ENCODE measurements at places on chromosomes 2 and 18.

DNA sequence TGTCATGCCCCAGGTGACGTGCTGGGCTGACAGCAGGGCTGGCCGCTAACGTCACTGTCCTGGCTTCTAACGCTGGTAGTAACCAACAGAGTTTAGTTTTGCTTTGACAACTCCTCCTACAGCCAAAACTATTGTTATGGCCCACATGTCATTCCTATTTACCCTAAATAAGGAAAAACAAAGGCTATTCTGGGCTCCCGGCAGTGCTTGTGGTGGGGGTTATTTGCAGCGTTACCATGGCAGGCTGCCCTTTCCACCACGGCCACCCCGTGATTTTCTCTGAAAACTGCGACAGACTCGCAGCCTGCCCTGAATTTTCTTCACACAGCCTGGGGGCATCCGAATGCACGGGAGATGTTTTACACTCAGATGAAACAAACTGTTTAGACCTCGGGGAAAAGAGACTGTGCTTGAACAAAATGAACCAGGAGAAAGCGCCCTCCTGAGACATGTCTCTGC is 115.2 kb downstream of the FAM210A start:
- DNase-seq, result peak; percentile 36

GRCh38 chr18:7334973-7335568 is 104.2 kb downstream of the LRRC30 start:
- no peak for DNase-seq

DNA sequence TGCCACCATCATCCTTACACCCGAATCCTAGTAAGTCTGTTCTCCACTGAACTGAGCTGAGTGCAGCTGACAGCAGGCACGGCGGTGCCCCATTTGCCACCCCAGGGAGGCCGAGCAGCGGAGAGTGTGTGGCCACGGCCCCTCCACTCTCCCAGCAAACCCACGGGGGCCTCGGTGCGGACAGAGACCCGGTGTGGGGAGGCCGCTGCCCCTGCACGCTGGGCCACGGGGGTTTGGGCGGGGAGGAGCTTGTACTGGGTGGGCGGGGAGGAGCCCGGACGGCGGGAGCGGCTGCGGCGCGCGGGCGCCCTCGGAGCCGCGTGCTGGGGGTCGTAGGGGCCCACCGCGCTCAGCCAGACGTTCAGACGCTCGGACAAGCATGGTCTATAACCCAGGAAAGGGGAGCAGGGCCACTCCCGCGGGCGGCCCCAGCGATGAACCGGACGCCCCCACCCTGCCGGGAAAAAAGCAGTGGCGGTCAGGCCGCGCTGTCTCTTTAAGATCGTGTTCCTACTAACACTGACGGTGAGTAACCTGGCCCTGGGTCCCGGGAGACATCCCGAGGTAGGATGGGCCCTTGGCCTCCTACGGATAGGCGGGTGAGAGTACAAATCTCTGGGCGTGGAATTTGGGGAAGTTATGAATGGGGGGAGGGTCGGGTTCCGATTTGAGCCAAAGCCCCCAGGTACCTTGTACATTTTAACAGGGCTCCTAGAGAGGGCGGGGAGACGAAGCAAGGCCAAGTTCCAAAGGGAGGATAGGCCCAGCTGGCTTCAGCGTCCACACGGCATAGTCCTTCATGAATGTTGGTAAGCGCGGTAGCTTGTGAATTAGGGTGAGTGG is at the start of gene ITPRIPL1:
Gene ITPRIPL1, plus strand, starts transcription at position 277 of the 843 bp plus-strand sequence. Its CDS starts 523 bp downstream, at position 800.
- peak; percentile 62 for DNase-seq

GRCh38 chr2:74847070-74847858 is 13.3 kb downstream of the HK2 start:
- DNase-seq, result peak; percentile 8

- DNase-seq, result no peak
These were observed 356.1 kb downstream of the SS18 start for GRCh38 chr18:25734336-25734735.

- DNase-seq, result no peak
These were observed 124.3 kb upstream of the FOSL2 start for GRCh38 chr2:28268386-28268785.

DNA sequence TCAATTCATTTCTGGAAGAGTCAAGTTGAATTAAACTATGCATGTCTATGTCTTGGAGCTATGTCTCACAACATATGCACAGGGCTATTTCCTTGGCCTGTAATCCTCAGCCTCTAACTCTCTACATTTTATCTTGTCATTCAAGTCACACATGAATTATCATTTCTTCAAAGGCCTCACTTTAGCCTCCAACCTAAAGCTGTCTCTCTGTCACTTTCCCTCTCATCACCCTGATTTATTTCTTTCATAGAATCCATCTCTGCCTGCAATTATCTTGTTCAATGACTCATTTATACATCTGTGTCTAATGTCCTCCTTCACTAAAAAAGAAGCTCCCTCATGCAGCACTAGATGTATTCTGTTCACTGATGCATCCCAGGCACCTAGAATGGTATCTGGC is 614.2 kb upstream of the REG3G start:
- DNase-seq, result no peak

- DNase-seq, result no peak
These were observed 43.7 kb downstream of the FSHR start for GRCh38 chr2:49110571-49110970.

GRCh38 chr2:175579646-175580045 is 398.1 kb upstream of the ATP5MC3 start:
- no peak for DNase-seq

DNA sequence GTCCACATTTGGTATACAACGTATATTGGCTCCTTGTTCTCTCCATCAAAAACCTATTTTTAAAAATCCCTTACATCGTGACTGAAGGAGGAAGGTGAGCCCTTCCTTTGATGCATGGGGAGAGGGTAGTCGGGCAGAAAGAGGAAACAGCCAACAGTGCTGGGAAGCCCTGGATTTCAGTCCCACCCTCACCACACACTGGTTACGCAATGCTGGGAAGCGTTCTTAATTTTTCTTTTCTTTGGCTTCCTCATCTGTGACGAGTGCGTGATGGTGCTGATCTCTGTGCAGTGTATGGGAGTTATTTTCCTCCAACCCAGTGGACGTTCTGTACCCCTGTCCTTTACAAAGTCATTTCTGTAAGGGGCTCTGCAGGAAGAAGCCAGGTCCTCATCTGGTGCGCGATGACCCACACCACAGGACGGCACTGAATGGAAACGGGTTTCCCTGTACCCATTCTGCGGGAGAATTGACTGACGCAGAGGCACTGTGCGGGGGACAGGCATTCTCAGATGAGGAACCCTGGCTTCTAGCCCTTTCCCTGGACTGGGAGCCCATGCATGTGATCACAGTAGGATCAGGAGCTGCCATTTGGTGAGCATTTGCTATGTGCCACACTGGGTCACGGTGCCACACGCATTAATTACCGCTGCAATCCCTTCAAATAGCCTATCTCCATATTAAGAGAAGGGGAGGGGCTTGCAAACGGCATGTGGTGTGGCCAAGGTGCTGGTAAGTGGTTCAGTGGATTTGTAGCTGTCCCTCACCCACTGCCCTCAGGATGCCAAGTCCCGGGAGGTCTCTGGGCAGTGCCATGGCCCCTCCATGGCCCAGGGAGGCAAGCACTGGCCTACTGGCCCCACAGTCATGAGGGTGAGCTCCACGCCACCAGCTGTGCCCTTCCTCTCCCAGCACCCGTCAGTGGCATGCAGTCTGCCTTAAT is 4.3 kb downstream of the COLEC11 start:
- DNase-seq, result no peak

GRCh38 chr18:40348196-40348595 is 1606.8 kb upstream of the PIK3C3 start:
- DNase-seq, result no peak

- DNase-seq, result no peak
These were observed 196.8 kb downstream of the PPP1R1C start for GRCh38 chr2:182182436-182182835.

- DNase-seq, result peak; percentile 39
These were observed 731 bp downstream of the RAB10 start for GRCh38 chr2:26034637-26034992.

DNA sequence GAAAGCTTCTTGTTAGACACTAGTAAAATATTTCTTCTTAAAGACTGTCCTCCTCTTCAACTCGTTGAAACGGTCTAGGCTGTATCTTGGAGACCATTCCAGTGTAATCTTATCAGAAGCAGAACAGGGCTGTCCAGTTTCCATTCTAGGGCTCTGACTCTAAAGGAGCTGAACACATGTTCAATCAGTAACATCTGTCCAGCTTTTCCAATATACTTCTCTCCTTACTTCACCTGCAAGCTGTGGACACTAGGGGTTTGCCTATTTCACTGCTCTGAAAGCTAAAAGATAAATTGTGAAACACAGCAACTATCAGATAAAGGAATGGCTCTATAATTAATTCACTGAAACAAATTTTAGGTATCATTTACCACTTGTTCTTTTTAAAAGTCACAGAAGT is 73.8 kb downstream of the ZNF385B start:
- DNase-seq, result no peak

- no peak for DNase-seq
These were observed 129.7 kb downstream of the WDSUB1 start for GRCh38 chr2:159156834-159157233.

DNA sequence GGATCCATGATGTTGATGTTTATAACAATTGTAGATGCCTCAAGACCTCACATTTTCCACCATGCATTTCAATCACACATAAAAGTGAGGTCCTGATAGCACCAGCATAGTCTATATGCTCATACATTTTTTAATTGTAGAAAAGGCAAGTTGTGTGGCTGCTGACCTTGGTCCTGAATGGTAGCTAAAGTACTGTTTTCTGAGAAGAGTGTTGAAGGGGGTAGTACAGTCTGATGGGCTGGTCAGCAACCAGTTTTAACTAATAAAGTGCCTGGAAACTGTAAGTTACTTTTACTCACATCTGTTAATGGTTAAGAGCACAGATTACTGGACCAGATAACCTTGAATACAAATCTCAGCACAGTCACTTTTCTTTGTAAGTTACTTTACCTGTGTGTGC is 15.9 kb downstream of the ZNF638 start:
- peak; percentile 34 for DNase-seq

- DNase-seq, result no peak
These were observed 139.4 kb downstream of the MTCL1 start for GRCh38 chr18:8844721-8845148.
